ENCODE measurements at places on chromosomes 7 and 10. TPM values are rescaled to one million over a fixed set of nuclear protein-coding genes. Genes with fewer than 3 reads are reported as not detected.

GRCh38 chr10:26046073-26046700 lies 112.2 kb downstream of the MYO3A start:
- DNase-seq: no peak

- no peak for DNase-seq
Observed at GRCh38 chr7:157043745-157044144, 33.3 kb upstream of the MNX1 start.

GRCh38 chr7:128878226-128879105 lies 15.8 kb downstream of the ATP6V1F start:
- no peak for DNase-seq

GRCh38 chr7:26213807-26214515 lies 12.4 kb downstream of the CBX3 start:
- DNase-seq: no peak

DNA sequence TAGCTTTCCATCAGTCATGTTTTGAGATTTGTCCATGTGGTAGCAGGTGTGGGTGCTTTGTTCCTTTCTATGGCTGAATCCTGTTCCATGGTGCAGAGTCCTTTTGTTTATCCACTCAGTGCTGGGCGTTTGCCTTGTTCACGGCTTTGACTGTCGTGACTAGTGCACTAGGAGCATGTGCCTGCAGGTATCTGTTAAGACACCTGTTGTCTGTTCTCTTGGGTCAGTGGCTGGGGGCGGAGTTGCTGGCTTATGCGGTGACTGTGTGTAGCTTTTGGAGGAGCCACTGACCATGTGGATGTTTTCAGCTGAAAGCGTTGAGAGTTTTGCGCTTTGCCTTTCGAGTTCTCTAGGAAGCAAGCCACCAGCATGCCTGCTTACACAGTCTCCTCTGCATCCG lies 573.1 kb upstream of the FOXK1 start:
- DNase-seq: no peak

- no peak for DNase-seq
Observed at GRCh38 chr7:18624459-18624858, 128.9 kb downstream of the HDAC9 start.

DNA sequence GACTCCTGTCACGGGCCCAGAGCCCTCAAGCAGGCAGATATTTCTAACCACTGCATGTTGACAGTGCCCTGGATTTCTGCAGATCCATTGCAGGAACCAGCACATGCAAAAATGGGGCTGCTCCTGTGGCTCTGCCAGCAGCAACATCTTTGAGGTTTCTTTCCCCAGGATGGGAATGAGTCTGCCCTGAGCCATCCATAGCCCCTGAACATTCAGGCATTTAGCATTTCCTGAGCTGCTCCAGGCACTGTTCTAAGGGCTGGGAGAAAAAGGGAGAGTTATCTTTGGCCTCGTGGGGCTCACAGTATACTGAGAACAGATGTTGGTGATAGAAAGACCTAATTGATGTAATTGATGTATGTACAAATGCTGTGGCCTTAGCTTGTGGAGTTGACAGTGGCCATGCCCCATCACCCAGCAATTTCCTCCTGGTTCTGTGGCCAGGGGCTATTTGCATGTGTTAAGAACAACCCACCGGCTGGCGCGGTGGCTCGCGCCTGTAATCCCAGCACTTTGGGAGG lies 66.0 kb upstream of the LRRC4 start:
- DNase-seq: no peak

- DNase-seq: no peak
Observed at GRCh38 chr7:105992905-105993304, 29.8 kb downstream of the CDHR3 start.

GRCh38 chr10:132450825-132451505 lies 54.0 kb downstream of the PWWP2B start:
- no peak for DNase-seq

DNA sequence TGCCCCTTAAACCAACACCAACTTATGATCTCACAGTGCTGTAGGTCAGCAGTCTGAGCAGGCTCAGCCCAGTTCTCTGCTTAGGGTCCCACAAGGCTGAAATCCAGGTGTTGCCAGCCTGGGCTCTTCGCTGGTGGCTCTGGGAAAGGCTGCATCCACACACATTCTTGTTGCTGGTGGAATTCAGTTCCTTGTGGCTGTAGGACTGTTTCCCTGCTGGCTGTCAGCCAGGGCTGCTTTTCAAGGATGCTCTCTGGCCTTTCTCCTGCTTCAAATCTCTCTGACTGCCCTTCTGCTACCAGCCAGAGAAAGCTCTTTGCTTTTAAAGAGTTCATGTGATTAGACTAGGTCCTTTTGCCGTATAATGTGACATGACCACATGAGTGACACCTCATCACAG lies 15.3 kb downstream of the POLL start:
- DNase-seq: no peak

- no peak for DNase-seq
Observed at GRCh38 chr10:132293813-132294520, 13.8 kb downstream of the STK32C start.

GRCh38 chr10:47364366-47364765 lies 16.2 kb downstream of the RBP3 start:
- no peak for DNase-seq

GRCh38 chr7:101702362-101702850 lies 73.3 kb upstream of the MYL10 start:
- peak; percentile 31 for DNase-seq

DNA sequence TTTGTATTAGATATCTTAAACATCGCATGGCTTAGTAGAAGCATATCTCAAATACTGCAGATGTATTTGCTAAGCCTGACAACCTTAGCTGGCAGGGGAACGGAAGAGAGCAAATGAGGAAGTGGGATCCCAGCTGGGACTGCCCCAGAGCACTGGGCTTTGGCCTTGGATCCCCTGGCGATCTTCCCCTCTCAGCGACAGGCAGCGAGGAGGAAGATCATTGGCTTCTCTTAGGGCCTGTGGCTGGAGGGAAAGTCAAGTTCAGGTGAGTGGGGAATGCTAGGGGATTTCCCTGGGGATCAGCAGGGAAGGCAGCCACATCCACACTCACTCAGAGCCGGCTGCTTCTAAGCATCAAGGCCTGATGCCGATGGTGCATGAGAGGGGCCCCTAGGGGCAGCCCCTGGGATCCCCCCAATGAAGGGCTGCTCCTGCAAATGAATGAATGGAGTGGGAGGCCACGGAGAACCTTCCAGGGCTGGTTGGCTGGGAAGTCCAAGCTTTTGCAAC lies 42.0 kb downstream of the LYZL2 start:
- no peak for DNase-seq

- DNase-seq: peak; percentile 24
Observed at GRCh38 chr7:30028749-30029635, 780 bp downstream of the PLEKHA8 start.

DNA sequence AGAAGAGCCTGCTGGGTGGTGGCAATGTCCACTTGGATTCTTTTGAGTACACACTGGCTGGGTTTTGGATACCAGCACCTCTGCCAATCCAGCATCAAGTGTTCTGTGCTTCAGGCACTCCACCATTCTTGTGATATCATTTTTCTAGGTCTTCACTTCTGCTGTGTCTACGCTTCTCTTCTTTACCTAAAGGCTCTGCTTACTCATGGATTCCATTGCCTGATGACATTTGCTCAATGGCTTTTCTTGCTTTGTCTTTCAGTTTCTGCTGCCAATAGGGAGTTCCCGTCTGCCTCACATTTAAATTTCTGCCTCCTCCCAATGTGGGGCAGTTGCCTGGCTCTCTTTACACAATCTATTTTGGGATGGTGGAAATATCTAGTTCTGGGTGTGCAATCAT lies 12.7 kb upstream of the PAPSS2 start:
- no peak for DNase-seq

GRCh38 chr7:64868499-64868898 lies 34.6 kb upstream of the ZNF273 start:
- DNase-seq: no peak

DNA sequence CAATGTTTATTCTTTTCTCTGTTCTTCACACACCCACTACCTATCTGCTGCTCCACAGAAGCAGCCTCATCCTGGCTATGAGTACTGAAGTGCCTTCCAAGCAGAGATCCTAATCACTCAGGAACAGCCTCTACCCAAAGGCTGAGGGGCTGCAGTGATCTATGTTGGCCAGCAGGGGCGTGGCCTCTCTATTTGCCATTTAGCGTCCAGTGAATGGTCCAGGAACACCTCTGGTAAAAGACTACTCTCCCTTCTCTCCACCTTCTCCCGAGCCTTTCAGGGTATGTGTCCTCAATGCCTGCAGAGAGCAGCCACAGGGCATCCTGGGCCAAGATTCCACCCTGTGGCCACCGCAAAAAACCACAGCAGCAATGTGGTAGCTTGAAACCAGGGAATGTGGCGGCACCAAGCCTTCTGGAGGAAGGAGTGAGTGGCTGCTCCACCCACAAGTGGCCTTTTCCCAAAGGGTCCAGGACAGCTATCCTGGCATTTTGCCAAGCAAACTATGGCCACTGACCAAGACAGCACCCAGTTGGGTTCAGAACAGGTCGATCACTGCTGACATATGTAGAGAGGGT lies 70.9 kb downstream of the SYPL1 start:
- peak; percentile 54 for DNase-seq

DNA sequence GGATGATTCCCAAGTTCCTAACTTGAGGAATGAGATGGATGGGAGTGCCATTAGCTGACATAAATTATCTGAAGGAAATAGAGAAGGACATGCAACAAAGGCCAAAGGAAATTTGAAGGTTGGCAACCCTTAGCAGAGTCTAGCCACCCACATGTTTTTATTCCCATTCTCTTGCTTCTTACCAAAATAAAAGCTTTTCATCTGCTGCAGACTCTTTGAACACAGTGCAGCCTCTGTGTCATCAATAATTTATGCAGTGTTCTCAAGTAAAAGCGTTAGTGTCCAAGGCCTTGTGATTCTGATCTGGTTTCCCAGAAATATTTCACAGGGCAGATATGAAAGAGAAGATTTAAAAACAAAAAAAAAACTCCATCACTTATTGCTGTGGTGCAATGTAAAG lies 98.5 kb downstream of the ST7 start:
- no peak for DNase-seq

DNA sequence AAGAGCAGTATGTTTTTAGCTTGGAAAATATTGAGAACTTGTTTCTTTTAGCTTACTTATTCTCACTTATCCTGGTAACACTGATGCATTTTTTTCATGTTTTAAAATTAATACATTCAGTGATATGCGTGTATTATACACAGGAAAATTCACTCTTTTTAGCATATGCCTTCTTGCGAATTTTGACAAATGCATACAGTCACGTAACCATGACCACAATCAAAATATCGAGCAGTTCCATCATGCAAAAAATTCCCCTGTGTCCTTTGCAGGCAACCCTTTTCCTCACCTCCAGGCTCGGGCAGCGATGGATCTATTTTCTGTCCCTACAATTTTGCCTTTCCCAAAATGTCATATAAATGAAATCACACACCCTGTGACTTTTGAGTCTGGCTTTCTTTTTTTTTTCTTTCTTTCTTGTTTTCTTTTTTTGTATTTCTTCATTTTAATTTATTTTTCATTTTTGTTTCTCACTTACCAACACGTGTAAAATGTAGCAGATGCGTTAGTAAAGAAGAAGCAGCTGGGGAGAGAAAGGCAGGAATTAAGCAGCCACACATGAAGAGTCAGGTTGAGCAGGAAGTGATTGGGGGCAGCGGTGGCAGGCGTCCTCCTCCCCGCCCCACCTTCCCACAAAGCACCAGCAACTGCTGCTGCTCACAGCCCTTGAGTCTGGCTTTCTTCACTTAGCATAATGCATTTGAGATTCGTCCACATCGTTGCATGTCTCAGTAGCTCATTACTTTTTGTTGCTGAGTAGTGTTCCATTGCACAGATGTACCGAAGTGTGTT lies 29.9 kb downstream of the ADRB1 start:
- no peak for DNase-seq

DNA sequence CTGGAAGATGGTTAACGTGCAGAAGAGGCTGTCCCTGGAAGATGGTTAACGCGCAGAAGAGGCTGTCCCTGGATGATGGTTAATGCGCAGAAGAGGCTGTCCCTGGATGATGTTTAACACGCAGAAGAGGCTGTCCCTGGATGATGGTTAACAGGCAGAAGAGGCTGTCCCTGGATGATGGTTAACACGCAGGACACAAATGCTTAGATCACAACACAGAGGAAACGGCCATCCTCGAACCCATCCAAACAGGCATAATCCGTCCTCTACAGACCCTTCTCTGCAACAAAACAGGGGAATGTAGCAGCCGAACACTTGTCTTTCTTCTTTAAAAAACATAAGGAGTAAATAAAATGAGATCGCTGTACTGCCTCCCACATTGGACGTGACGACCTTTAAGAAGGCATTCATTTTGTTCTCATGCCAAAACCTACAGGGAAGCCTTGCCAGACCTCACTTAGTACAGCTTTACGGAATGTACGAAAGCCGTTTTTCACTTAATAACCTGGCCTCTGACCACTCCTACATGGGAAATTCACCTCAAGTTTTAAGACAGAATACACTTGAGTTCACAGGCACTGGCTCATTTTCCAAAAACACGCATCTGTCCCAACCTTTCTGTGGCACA lies 245.2 kb downstream of the ZMYND11 start:
- DNase-seq: no peak

Gene EPHA1
- total RNA-seq: not detected

Gene CCL24
- not detected for total RNA-seq

Gene AFAP1L2
- 1.2 TPM for total RNA-seq

Gene PCLO
- total RNA-seq: 2.2 TPM

Gene PRSS2
- total RNA-seq: not detected

Gene CCNJ
- 3.0 TPM for total RNA-seq

Gene POLR2J2
- total RNA-seq: 1.5 TPM
